ENCODE measurements at places on chromosomes 3 and 15.

- no peak for DNase-seq
Measured at GRCh38 chr3:113844622-113845222, 6.1 kb downstream of the GRAMD1C start.

GRCh38 chr3:115659253-115660220, 36.2 kb downstream of the GAP43 start:
- DNase-seq = no peak

- no peak for DNase-seq
Measured at GRCh38 chr3:141690431-141691072, 47.5 kb upstream of the RNF7 start.

GRCh38 chr15:93418566-93418965, 329.6 kb upstream of the RGMA start:
- no peak for DNase-seq

DNA sequence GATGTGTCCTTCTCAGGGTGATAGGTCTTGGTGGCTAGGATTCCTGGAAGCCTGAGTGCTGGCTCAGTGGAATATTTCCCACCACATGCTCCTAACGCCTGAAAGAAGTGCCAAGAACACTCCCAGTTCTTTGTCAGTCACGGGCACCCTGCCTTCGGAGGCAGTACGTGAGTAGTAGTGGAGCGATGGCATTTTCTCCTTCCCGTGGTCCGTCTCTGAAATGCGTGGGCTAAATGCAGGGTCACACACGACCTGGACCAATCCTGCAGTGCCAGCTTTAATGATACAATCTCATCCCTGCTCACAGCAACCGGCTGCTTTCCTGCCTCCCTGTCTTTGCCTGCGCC, 14.5 kb downstream of the H1-8 start:
- no peak for DNase-seq

- no peak for DNase-seq
Measured at GRCh38 chr3:111594781-111595180, 365 bp downstream of the ZBED2 start.

DNA sequence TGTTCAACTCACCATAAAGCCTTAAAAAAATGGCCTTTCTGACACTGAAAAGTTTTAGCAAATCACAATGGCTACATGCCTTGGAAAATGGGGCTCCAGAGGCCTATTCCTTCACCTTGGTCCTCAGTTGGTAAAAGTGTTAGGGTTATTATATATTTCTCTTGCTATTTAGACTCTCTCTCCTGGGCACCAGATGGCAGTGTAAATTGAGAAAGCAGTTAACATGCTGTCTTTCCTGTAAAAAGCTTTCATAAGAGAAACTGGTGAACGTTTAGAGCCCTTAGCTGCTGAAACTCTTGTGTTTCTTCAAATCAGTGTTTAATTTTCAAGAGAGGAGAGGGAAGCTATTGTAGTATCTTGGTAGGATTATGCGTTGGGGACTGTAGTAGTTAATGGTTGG, 89.9 kb downstream of the LRTM1 start:
- DNase-seq = no peak

DNA sequence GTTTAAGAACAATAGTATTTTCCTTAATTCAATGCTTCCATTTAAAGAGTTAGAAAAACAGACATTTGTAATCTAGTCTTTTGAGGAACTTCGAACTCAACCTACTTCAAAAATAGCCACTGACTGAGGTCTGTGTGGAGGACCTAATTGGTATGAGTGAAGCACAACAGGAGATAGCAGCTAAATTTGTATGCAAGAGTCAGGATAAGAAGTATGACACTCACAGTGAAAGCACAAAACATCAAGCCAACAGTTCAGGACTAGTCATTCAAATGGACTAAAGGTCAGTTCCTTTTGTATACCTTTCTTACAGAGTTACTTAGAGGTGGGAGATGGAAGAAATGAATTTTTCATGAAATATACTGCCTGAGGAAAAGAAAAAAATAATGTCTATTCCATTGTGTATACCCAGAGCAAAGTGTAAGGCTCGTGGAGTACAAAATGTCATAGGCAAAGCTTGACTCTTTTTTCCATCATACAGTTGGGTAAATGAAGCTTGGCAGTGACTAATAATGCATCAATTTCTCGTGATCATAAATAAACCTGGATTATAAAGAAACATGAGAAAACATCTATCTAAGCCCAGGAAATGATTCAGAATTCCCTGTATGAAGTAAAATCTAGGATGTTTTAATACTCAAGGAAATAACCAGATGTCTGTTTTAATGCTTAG, 1005.2 kb upstream of the CADM2 start:
- no peak for DNase-seq

DNA sequence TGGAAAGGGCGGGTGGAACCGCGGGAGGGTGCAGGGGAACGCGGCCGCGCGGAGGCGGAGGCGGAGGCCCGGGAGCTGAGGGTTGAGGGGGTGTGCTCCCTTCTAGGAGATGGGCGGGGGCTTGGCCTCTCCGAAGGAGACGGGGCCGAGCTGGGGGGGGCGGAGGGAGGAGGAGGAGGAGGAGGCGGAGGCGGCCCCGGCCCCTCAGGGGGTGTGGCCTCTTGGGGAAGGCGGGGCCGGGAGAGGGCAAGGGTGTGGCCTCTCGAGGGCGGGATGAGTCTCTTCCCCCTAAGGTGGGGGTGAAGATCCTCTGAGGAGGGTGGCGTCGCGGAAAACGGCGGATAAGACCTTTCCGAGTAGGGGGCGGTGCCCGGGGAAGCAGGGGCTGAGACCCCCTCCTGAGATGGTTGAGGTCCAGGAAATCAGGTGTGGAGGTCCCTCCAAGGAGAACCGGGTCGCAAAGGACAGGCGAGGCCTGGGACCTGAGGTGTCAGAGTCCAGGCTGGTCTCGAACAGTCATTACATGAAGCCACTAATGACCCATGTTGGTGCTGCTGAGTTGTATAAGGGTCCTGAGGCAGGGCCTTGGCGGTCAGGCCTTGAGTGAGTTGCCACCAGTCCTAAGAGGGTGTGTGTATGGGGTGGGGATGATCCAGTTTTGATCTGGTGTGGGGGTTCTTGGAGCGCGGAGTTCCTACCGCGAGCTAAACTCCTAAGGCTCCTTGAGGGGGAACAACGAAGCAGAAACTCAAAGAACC, 759 bp downstream of the WDR6 start:
- DNase-seq = peak; percentile 63

GRCh38 chr3:172582712-172583111, 59.5 kb upstream of the TNFSF10 start:
- no peak for DNase-seq

DNA sequence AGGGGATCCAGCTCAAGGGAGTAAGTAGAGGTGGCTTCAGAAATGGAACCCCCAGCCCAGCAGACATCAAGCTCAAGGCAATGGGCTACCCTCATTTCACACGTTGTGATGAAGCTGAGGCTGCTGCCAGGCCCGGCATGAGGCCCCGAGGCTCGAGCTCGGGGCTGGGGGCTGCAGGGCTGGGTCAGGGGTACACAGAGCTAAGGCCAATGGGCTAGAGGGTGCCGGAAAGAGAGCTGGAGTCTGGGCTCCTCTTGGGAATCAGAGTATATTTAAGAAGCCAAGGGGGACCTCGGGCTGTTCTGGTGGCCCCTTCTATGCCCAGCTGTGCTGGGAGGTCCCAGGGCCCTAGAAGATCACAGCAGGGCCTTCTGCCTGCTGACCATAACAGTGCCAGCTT, 7.4 kb downstream of the PRSS50 start:
- DNase-seq = no peak

- no peak for DNase-seq
Measured at GRCh38 chr3:148861277-148861869, 3.7 kb upstream of the CPA3 start.

DNA sequence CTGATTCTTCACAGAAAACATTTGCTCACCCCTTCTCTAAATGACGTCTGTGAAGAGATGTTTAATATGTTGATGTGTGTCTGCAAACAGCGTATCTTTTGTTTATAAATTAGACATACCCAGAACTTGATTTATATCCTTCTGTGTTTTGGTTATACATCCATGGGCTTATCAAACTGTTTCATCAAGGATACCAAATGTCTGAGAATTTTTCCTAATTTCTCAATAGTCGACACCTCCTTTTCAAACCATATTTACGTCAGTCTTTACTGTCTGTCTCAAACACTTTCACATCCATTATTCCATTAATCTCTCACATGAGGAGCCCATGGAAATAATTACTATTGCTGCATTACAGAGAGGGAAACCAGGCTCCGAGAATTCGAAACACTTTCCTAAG, 85.4 kb downstream of the FGF12 start:
- DNase-seq = no peak

DNA sequence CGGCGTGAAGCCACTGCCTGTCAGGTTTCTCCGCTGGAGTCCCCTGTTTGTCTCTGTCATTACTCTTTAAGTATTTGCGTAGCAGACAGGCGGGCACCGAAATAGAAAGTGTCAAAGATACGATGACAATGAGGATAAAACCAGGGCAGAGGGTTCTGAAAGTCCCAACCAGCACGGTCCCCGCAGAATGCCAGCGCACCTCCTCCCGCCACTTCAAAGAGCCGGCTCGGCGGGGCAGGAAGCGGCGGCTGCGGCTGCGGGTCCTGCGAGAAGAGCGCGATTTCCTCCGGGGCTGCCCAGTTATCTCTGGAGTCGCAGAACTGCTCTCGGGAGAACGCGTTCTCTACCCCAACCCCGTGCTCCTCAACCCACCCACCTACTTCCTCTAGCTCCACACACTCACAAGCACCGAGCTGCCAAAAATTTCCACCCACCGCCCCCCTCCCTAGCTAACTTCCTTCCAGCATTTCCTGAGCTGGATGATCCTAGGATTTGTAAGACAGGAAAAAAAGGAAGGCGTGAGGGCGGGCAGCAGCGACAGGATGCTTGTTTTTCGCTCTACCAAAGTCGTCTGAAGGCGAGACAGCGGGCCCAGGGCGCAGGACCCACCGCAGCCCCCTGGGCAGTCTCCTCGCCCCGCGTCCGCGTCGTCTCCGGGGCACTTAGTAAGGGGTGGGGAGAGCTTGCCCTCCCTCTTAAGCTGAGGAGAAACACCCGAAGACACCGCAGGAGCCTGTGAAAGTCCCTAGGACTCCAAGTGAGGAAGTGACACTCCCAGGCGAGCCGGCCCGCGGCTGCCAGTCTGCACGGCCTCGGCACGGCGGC, at the start of gene ARHGAP31:
ARHGAP31 (plus strand) TSS at position 513 of the 825 bp plus-strand sequence. CDS start 522 bp downstream, outside the sequence.
- DNase-seq = peak; percentile 57

- no peak for DNase-seq
Measured at GRCh38 chr15:35871282-35871681, 325.3 kb upstream of the DPH6 start.

DNA sequence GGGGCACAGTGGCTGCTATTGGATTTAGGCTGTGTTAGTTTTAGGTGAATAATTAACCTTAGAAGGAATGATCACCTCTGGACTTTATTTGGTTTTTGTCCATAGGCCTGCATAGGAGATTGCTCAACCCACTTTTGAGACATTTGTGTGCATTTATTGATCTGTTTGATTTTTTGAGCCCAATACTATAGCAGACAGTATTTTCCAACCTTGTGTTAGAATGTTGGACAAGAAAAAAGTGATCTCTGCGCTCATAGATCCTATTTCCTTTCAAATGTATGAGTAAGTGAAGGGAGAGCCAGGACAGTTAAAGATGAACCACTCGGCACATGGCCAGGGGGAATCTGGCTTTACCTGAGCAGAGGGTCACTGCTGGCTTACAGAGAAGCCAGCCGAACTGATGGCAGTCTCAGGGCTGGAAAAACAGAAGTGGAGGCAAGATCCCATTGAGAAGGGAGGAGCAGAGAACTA, 8.8 kb upstream of the TOPBP1 start:
- no peak for DNase-seq

DNA sequence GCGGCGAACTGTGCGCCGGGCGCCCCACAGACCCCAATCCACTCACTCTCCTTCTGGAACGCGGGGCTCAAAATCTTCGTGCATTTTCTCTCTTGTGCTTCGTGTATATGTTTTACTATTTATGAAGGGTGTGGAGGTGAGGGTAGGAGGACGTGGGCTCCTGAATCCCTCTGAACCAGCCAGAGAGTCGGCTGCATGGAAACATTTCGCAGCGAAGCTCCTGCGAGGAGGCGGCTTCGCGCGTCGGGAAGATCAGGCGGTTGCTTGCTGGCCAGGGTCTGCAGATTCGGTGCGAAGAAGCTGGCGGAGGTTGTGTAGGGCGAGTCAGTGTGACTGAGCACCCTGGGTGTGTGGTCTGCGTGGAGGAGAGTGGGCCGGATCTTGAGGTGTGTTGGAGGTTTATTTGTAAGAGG, 1.1 kb downstream of the CNTN4 start:
- DNase-seq = no peak

DNA sequence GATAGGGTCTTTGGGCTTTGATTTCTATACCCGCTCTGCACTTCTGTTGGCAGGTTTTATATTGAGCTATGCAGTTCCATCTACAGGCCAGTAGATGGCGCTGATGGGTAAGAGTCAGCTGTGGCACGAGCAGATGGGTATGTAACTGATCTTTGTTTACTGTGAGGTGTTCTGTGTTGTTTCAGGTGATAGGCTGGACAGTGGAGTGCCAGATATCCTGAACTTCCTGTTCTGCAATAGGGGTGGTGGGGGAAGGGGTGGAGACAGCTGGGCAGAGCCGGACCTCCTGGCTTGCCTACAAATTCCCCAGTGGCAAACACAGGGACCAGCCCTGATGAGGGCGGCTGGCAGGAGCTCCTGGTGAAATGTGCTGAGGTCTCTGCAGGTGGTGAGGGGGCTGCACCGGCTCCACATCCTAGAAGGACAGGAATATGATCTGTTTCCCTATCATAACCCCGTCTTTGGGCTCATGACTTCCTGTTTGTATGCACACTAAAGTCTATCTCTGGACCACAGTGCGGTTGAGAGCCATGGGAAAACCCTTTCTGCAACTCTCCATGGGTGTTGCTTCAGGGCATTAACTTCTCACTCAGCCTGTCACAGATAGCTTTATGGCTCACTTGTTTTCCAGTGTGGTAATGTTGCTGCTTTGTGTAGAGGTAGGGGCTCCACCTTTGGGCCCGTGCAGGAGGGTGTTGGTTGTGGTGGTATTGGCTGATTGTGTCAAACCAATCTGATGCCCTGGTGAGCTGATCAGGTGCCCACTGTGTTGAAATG, 13.4 kb upstream of the FAM98B start:
- no peak for DNase-seq

DNA sequence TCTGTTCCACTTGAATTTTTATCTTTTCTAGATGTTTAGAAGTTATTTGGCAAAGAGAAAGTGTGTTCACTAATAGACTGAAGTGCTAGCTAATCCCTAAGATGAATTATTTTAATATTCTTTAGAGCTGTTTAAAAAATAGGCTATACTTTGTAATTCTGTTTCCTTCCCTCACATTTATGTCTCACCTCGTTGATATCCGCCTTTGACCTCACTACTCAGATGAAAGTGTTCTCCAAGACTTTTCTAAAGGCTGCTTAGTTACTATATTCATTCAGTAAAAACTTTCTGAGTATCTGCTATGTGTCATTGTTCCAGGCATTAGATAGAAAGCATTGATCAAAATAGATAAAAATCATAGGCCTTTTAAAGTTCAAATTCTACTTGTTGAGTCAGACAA, 38.3 kb downstream of the HMG20A start:
- DNase-seq = no peak

GRCh38 chr3:151305060-151305774, 11.4 kb downstream of the GPR87 start:
- DNase-seq = no peak

GRCh38 chr3:99899603-99900002, 81.9 kb downstream of the CMSS1 start:
- DNase-seq = no peak
